ENCODE measurements at places on chromosomes 4 and X. TPM values are rescaled to one million over a fixed set of nuclear protein-coding genes. Genes with fewer than 3 reads are reported as not detected.

DNA sequence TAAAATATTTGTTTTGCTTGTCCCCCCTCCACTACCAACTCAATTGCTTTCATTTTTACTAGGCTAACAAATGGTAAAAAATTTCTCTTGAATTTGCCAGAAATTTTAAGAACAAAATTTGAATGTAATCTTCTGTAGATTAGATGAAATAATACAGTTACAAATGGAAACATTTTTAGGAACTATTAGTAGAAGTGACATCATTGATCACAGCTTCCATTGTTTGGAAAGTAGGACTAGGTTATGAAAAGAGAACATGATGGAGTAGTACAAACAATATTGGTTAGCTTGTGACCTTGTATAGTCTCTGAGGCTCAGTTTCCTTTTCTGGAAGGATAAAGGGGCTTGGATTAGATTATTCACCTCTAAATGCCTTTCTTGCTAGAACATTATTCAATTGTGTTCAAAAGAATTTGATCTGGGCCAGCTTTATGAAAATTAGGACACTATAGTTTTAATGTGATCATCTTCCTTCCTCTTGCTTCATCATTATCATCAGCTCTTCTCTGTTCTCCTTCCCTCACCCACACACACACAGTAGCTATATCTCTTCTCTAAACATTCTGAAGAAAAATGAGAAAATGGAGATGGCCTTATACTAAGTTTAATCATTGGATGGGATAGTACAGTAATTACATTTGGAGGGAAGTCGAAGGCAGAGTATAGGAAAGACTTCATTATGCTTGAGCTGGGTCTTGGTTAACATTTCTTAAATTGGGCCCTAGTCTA is 9.9 kb downstream of the MTMR1 start:
- H3K4me1 ChIP-seq = peaks cover 49% of the 10 kb centered on the region
- H3K36me3 ChIP-seq = peaks cover 20% of the 10 kb centered on the region
- no peaks in the 10 kb centered on the region for H3K27me3 ChIP-seq
- DNase-seq = no peak

DNA sequence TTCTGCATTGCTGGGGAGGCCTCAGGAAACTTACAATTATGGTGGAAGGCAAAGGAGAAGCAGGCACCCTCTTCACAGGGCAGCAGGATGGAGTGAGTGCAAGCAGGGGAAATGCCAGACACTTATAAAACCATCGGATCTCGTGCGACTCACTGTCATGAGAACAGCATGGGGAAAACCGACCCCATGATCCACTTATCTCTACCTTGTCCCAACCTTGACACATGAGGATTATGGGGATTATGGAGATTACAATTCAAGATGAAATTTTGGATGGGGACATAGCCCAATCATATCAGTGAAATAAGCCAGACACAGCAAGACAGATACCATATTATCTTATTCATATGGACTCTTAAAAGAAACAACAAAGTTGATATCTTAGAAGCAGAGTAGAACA is 134.9 kb downstream of the C4orf33 start:
- H3K27ac ChIP-seq = no peak overlapping the region
- no peaks in the 10 kb centered on the region for H3K4me1 ChIP-seq
- no peak for DNase-seq
- peaks cover 3% of the 10 kb centered on the region for H3K27me3 ChIP-seq
- H3K4me3 ChIP-seq = no peak overlapping the region

DNA sequence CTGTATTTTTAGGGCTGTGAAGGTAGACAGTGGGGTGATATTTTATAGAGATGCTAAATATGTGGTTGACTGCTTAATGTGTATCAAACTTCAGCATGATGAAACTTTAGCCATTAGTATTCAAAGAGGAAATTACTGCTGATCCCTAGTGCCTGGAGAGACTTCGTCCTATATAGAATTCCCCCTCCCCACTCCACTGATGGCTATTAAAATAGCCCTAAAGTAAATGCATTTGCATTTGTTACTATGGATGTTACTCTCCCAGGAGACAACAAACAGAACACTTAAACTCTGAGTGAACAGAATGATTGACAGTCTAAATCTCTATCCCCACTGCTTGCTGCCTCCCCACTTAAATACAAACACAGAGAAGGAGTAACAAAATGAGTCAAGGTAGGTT is 39.1 kb downstream of the ADGRL3 start:
- no peaks in the 10 kb centered on the region for H3K27me3 ChIP-seq
- H3K36me3 ChIP-seq = no peaks in the 10 kb centered on the region
- DNase-seq = no peak
- H3K27ac ChIP-seq = no peak overlapping the region

DNA sequence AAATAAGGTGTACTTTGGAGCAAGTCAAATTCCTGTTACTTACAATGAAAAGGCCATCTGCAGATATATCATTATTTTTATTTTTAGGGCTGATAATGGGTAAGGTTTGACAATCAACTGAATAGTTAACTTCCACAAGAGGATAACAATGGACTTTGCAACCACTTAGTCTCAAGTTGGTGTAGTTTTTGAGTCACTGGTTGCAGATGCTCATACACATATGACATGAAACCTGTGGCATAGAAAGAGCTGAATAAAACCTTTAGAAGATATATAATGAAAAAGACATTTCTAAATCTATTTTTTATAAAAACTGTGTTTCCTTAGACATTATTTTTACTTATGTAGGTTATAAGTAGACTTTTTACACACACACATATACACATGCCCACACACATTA is 2110.9 kb downstream of the PCDH7 start:
- no peak overlapping the region for H3K27ac ChIP-seq
- H3K36me3 ChIP-seq = no peaks in the 10 kb centered on the region
- no peak for DNase-seq
- H3K4me1 ChIP-seq = no peaks in the 10 kb centered on the region
- H3K27me3 ChIP-seq = no peaks in the 10 kb centered on the region

- H3K4me3 ChIP-seq = peak overlapping the region; percentile 66
- H3K36me3 ChIP-seq = no peaks in the 10 kb centered on the region
- peak overlapping the region; percentile 62 for H3K27ac ChIP-seq
- DNase-seq = no peak
- no peaks in the 10 kb centered on the region for H3K27me3 ChIP-seq
Measured at GRCh38 chrX:74536832-74537371, 77.5 kb downstream of the RLIM start.

DNA sequence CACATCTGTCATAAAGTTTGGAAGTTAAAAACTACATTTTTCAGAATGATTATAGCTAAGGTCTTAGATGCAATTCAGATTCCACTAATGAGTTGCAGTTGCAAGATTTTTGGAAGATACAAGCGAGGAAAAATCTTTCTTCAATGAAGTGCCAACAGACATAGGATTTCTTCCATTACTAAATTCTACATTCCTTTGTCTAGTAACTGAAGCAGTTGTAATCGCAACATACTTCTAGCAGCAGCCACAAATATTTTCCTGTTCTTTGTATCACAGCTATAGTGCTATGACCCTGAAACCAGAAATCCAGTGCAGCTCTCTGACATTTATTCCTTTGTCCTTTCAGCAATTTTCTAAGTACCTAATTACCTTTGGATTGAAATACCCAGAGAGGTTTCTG is 225.2 kb upstream of the SLIT2 start:
- H3K4me3 ChIP-seq = no peak overlapping the region
- H3K4me1 ChIP-seq = no peaks in the 10 kb centered on the region
- no peak for DNase-seq

GRCh38 chrX:115260330-115260729 is 26.4 kb upstream of the LRCH2 start:
- H3K4me1 ChIP-seq = no peaks in the 10 kb centered on the region
- no peaks in the 10 kb centered on the region for H3K36me3 ChIP-seq
- no peak overlapping the region for H3K4me3 ChIP-seq
- no peak for DNase-seq
- no peaks in the 10 kb centered on the region for H3K27me3 ChIP-seq

GRCh38 chr4:150585611-150586010 is 3.7 kb downstream of the MAB21L2 start:
- H3K27me3 ChIP-seq = no peaks in the 10 kb centered on the region
- H3K27ac ChIP-seq = no peak overlapping the region
- DNase-seq = no peak
- no peak overlapping the region for H3K4me3 ChIP-seq

GRCh38 chr4:174215057-174215456 is 68.4 kb downstream of the FBXO8 start:
- H3K27me3 ChIP-seq = peaks cover 82% of the 10 kb centered on the region
- peaks cover 43% of the 10 kb centered on the region for H3K4me1 ChIP-seq
- DNase-seq = no peak
- H3K27ac ChIP-seq = no peak overlapping the region
- H3K4me3 ChIP-seq = peak overlapping the region; percentile 47
- no peaks in the 10 kb centered on the region for H3K36me3 ChIP-seq

The NRK gene
- total RNA-seq = not detected

The PTPN13 gene
- total RNA-seq = 2.7 TPM

The PABPC1L2A gene
- total RNA-seq = not detected

The GPR34 gene
- 0.36 TPM for total RNA-seq

The TACR3 gene
- not detected for total RNA-seq

The HMX1 gene
- not detected for total RNA-seq

The TRIM75 gene
- total RNA-seq = not detected

The CLGN gene
- not detected for total RNA-seq

The TSC22D3 gene
- 28.2 TPM for total RNA-seq
